ENCODE measurements at places on chromosomes 4 and X.

- DNase-seq, result no peak
Observed at GRCh38 chr4:125159001-125159400, 155.8 kb upstream of the FAT4 start.

DNA sequence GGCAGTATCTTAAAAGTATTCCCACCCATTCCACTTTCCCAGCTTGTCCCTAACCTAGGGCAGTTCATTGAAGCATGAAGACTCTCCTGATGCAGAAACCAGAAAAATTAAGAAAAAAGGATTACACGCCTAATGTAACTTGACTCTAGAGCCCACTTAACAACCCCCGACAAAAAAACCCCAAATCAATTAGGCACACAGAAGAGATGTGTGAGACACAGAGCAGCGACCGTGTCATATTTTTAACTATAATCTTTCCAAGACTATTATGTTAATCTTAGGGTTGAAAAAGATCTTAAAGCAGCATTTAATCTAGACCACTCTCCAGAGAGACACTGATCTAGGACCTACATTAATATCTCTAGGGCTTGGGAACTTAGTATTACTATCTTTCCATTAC is 1.3 kb downstream of the YTHDC1 start:
- no peak for DNase-seq

- no peak for DNase-seq
Observed at GRCh38 chrX:123871309-123871708, 11.5 kb downstream of the XIAP start.

GRCh38 chr4:177450426-177451107 is 8.3 kb upstream of the AGA start:
- no peak for DNase-seq

DNA sequence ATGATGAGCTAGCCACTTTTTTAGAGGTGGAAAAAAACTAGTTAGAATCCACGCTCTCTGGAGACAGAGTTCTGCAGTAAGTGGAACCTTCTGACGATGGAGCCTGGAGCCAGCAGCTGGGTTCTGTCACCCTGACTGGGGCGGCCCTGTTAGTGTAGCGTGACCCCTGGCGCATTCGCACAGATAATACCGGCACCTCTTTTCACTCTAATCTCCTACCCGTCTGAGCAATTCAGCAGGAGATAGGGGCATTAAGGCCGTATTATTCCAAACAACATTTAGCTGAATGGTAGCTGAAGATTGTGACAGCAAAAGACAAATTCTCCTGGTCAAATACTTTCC is 292.6 kb downstream of the FBXO8 start:
- no peak for DNase-seq

All from activated CD4-positive, alpha-beta T cell treated with anti-CD3 and anti-CD28 coated beads for 24 hours (primary cell).